ENCODE measurements at places on chromosomes 3 and 15.

DNA sequence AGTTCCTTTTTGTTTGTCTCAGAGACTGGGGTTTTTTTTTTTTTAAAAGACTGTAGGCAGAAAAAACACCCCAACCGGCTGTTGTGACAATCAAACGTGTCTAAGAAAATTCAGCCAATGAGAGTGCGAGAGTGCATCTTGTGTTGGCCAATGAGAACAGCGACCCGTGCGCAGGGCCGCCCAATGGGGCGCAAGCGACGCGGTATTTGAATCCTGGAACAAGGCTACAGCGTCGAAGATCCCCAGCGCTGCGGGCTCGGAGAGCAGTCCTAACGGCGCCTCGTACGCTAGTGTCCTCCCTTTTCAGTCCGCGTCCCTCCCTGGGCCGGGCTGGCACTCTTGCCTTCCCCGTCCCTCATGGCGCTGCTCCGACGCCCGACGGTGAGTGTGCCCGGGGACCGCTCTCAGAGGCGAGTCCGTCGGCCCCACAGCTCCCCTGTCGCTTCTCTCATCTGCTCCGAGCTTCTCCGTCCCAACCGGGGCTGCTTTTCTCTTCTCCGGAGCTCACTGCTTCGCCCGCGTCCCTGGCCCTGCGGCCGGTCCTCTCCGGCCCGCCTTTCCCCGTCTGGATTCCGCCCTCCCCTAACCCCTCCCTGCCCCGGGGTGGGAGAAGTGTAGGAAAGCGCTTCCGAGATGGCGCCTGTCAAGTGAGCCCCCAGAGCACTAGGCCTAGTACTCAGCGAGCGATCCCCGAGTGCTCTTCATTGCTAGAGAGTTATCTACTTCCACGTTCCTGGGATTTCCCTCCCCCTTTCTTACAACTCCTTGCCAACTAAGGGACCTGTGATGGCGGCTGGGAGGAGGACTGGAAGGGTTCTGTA lies at the start of gene CCNB2:
CCNB2 (plus strand) TSS at position 235 of the 821 bp plus-strand sequence; CDS start at position 358, 123 bp downstream.
- peak; percentile 51 for DNase-seq

DNA sequence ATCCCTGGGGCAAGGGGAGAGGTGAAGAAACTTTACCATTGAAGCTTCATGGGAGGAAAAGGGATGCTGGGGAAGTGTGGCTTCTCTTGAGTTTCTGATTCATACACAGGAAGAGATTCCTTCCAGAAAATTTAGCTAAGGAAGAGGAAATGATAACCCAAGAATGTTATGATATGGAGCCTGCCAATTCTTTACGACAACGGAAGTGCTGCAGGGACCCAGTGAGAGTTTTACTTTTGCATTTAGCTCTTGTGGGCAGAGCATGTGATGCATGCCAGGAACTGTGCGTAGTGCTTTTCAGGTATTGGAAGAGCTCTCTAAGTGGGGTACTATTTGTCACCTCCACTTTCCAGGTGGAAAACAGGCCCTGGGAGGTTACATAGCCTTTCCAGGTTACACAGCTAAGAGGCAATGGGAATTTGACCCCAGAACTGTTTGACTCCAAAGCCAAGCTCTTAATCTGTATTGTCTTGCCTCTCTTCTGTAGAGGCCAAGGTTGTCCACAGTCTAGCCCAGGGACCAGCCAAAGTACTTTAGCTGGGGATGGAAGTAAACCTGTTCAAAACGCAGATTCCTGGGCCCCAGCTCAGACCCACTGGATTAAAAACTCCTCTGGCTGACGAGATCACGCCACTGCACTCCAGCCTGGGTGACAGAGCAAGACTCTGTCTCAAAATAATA lies 23.0 kb downstream of the CMTM7 start:
- DNase-seq, result no peak

DNA sequence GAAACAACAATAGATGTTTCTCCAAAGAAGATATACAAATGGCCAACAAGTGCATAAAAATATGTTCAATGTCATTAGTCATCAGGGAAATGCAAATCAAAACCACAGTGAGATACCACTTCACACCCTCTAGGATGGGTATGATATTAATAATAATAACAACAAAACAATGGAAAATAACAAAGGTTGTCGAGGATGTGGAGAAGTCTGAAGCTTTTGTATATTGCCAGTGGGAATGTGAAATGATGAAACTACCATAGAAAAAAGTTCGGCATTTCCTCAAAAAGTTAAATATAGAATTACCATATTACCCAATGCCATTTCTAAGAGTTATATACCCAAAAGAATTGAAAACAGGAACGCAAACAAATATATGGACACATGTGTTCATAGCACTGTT lies 10.8 kb downstream of the BHLHE40 start:
- no peak for DNase-seq

- DNase-seq, result no peak
Measured at GRCh38 chr3:9129365-9129764, 120.1 kb downstream of the SRGAP3 start.

DNA sequence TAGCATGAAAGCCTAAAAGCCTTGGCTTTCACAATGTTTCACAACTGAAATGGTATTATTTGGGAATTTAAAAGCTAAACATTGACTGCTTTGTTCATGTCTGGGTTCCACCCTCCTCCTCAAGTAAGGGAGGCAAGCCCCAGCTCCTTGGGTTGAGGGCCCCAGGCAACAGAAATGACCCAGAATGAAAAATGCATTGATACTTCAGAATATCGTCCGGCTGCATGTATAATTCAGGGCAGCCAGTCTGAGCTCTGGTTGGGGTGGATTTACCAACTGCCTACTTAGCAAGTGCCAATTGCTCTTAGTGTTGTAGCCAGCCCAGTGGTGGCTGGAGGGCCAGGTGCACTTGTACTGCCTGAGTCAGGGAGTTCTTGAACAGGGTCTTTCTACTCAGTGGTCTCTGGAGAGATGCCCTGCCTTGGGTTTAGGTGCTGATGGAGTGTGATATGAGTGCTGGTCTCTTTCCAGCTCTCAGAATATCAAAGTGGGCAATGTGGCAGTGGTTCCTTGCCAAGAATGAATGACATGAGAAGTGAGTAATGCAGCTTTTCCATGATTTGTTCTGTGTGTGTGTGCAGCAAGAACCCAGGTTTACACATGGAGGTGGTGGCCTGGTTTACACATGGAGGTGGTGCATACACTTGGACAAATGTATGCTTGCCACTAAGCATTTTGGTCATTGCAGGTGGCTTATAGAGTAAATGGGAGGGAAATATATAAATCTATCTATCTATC lies 40.9 kb upstream of the ADAMTSL3 start:
- DNase-seq, result no peak

GRCh38 chr3:32239307-32240158 lies 1.1 kb downstream of the CMTM8 start:
- no peak for DNase-seq

- no peak for DNase-seq
Measured at GRCh38 chr3:155281912-155282311, 11.6 kb downstream of the STRIT1 start.

DNA sequence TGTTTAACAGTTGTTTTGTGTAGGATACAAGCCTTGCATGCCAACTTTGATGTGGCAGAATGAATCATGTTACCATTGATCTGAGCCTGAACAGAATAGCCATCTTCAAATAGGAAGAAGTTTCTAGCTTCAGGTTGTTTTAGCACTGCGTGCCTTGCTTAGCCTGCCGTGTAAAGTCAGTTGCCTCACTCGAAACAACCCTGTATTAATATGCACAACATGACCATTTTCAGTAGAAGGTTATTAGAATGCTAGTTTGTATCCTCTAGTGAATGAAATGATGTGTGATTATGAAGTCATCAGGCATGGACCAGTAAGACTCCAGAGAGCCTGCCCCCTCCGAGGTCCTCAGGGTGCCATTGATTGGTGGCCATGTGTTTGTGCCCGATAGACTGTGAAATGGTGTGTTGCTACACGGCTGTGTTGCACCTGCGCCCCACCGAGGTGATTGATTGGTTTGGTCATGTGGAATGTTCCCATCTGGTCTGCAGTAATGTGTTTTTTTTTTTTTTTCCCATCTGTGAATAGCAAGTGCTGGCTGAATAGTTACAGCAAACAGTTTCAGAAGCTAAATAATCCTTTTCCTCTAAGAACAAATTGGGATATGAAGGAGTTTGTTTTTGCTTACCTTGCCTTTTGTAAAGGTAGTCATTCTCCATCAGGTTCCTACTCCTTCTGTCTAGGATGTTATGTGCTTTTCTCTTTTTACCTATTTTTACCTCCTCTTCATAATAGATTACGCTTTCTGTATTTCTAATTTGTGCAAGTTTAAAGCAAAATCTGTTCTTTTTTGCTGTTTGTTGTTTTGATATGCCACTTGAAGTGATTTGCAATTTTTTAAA lies 214.9 kb downstream of the TCF12 start:
- no peak for DNase-seq

DNA sequence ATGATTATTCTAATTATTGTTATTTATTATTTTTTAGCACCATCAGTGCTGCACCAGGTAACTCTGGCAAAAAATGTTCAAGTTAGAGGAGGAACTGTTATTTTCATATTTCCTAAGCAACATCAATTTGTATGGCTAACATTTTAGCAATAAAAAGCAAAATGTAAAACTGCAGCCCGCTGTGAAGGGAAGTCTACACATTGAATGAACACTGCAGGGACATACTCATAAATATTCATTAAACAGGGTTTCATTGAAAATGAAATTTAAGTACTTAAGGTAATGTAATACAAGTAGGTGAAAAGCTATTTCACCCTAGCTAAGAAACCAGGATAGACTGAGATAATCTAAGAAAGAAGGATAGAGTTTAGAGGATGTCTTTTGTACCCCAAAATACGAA lies 532.7 kb downstream of the NLGN1 start:
- no peak for DNase-seq

DNA sequence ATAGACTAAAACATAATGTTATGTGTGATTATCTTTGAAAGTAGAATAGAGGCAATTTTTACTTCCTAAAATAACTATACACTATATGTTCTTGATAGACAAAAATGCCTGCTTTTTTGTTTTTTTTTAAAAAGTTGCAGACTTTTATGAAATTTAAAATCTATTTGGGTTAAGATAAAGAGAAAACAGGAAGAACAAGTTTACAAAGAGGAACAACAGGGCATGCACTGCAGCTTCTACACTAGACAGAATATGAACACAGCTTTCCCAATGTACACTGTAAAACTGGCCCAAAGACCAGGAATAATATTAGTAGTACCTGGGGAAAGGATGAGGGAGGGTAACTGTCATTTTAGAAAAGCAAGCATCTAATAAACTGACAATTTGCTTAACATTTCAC lies 53.7 kb downstream of the NR1I2 start:
- DNase-seq, result no peak

DNA sequence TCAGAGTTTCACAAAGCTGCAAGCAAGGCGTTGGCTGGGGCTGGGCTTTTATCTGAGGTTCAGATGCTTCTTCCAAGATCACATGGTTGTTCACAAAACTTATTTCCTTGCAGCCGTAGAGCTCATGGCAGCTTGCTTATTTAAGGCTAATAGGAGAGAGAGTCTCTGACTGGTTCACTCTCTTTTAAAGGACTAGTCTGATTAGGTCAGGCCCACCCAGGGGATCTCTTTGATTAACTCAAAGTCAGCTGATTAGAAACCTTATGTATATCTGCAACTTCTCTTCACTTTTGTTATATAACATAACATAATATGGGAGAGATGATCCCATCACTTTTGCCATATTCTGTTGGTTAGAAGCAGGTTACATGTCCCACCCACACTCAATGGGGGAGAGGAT lies 99.9 kb upstream of the CCNL1 start:
- no peak for DNase-seq

DNA sequence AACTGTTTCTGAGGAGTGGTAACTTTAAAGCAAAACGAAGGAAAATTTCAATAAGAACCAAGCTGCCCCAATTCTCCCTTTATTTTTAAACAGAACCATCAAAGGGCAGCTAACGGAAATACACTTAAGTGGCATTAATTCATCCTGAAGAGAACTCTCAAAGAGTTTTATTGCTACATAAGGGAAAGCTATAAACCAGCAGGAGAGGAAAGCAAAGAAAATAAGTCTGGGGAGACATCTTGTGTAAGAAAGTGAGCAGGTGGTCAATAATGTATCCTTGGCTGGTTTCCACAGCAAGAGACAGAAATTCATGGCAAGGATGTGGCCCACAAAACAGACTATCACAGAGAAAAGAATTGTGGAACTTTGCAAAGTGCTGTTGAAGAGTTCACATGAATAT lies 40.0 kb upstream of the CMSS1 start:
- no peak for DNase-seq

DNA sequence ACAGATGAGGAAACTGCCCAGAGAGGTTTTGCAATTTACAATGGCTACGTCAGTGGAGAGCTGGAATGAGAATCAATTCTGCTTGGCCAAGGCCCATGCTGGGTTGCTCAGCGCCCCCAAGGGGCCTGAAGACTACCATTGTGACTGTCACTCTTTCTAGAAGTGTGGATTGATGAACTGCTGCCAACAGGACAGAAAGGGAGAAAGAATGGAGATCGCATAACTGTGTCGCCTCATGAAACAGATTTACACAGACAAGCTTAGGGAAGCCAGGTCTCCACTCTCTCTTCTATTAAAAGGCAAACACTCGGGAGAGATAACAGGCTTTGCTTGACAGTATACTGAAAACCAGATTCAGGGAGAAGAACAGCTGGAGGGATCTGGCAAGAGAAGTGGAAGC lies 160.0 kb downstream of the STT3B start:
- no peak for DNase-seq

DNA sequence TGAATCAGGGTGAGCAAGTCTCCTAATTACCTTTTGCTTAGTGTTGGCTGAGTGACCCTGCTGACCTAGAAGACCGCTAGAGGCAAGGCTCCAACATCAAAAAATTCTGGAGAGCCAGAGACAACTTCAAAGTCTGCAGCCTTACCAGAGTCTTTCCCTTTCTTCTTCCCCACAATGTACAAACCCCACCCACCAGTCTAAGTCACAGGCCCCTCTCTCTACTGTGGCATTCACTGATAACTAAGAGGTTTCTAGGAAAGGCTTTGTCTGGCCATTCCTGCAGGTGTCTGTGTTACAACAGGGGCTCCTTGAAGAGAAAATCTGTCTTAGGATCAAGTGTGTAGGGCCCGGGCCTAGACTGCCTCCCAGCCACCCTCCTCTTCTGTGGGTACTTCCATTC lies 525 bp downstream of the MYH15 start:
- no peak for DNase-seq

GRCh38 chr15:98900356-98900755 lies 107.2 kb downstream of the PGPEP1L start:
- no peak for DNase-seq

Data from omental fat pad (tissue), 4 donors.